ENCODE measurements at places on chromosomes 7 and 10. TPM values are rescaled to one million over a fixed set of nuclear protein-coding genes. Genes with fewer than 3 reads are reported as not detected.

Gene PLEKHS1
- not detected for total RNA-seq

Gene CYP2C19
- not detected for total RNA-seq

Gene SYT15
- 0.51 TPM for total RNA-seq

Gene HGF
- 3.4 TPM for total RNA-seq

Gene GLCCI1
- total RNA-seq, result 0.85 TPM

Gene SP4
- total RNA-seq, result 8.4 TPM

Gene WEE2
- not detected for total RNA-seq

Gene MYOF
- 467 TPM for total RNA-seq

Gene COL28A1
- total RNA-seq, result not detected

Gene WDR37
- 24.3 TPM for total RNA-seq

Gene ADRB1
- total RNA-seq, result 19.0 TPM

Gene PRSS37
- not detected for total RNA-seq

Gene TEX47
- not detected for total RNA-seq

Gene TUBAL3
- total RNA-seq, result 0.34 TPM

Gene LBX1
- not detected for total RNA-seq

Gene CHAT
- not detected for total RNA-seq

Gene LRMDA
- total RNA-seq, result 7.6 TPM

Gene STAG3
- 0.17 TPM for total RNA-seq

Gene CDC14C
- total RNA-seq, result not detected

Gene ATOH7
- not detected for total RNA-seq

Gene ZNF488
- total RNA-seq, result under 0.01 TPM

Gene TMEM184A
- 0.05 TPM for total RNA-seq

Gene INA
- 0.14 TPM for total RNA-seq

Gene RPEL1
- 0.17 TPM for total RNA-seq

Gene ABCA13
- not detected for total RNA-seq

Gene TMEM229A
- not detected for total RNA-seq

Gene SPAM1
- not detected for total RNA-seq

Gene ASB10
- total RNA-seq, result not detected

Gene MYOZ1
- total RNA-seq, result not detected

Gene ZNF138
- total RNA-seq, result 9.4 TPM

Gene ZNF37A
- 9.4 TPM for total RNA-seq

Gene ZNF273
- total RNA-seq, result 10.9 TPM

Gene CACNA2D1
- total RNA-seq, result 20.6 TPM

Gene OR13A1
- not detected for total RNA-seq

Gene FAM20C
- 2.7 TPM for total RNA-seq

Gene CREB5
- 1.5 TPM for total RNA-seq

Gene TAS2R41
- total RNA-seq, result not detected

Gene EBLN1
- not detected for total RNA-seq

Gene FAM180A
- not detected for total RNA-seq

Gene HDAC9
- total RNA-seq, result 2.7 TPM

Gene SLC26A4
- total RNA-seq, result 8.0 TPM

Gene TRIM74
- total RNA-seq, result 0.51 TPM

Gene ASAH2
- under 0.01 TPM for total RNA-seq

Gene C10orf105
- total RNA-seq, result under 0.01 TPM

Gene GPC2
- 4.4 TPM for total RNA-seq

Gene PTPRN2
- 2.1 TPM for total RNA-seq

Gene ADAM12
- total RNA-seq, result 0.68 TPM

Gene BICC1
- total RNA-seq, result 2.6 TPM

Gene COPS6
- 59.1 TPM for total RNA-seq

Gene UPP1
- total RNA-seq, result 13.2 TPM

Gene LEP
- not detected for total RNA-seq

Gene MYPN
- under 0.01 TPM for total RNA-seq

Gene PNLIP
- not detected for total RNA-seq

Gene SAP25
- not detected for total RNA-seq

Gene ARL4A
- 334 TPM for total RNA-seq

Gene ZNF425
- 3.5 TPM for total RNA-seq

Gene CYP3A4
- total RNA-seq, result not detected
